ENCODE measurements at places on chromosomes 2 and 18. TPM values are rescaled to one million over a fixed set of nuclear protein-coding genes. Genes with fewer than 3 reads are reported as not detected.

DNA sequence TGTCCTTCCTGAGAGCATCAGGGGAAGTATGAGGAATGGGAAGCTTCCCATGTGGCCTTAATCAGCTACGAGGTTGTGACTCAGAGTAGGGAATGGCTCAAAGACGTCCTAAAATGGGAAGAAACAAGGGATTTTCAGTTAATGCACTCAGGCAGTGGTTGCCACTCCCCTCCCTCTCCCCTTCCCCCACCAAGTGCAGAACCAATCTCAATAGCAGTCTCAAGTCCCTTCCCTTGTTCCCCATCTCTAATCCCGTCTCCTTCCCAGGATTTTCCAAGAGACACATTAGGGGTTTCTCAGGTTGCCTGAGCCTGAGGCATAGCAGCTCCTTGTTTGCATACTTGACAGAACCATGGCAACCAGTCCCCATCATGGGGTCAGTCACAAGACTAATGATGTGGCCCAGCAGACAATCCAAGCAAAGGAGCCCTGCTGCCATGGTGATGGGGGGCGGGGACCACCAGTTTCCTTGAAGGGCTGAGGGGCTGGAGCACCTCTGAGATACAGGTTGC, 18.2 kb upstream of the RESP18 start:
- ATAC-seq = no peak

Gene CGREF1
- total RNA-seq = not detected

GRCh38 chr2:57022496-57022895, 838.7 kb downstream of the CCDC85A start:
- ATAC-seq = no peak

Gene IL36A
- 9.1 TPM for total RNA-seq

- no peak for ATAC-seq
These were observed 66.5 kb downstream of the EVA1A start for GRCh38 chr2:75494137-75494769.

- ATAC-seq = no peak
These were observed 14.7 kb downstream of the SOX11 start for GRCh38 chr2:5706717-5707455.

Gene DSC3
- 0.40 TPM for total RNA-seq

DNA sequence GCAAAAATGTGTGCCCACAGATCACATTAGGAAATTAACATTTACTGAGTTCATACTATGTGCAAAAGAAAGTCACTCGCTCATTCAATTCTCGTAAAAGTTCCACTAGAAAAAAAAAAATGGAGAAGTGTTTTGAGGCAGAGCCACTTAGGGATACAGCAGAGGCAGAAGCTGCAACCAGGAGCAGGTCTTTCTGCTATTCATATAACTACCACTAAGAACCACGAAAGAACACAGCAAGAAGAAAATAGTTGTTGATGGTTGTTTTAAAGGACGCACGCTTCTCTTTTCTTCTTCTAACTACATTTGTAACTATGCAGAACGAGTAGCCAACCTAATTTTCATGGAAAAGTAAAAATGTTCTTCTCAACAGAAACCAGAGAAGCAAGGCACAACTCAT, 45.0 kb downstream of the ROCK2 start:
- no peak for ATAC-seq

DNA sequence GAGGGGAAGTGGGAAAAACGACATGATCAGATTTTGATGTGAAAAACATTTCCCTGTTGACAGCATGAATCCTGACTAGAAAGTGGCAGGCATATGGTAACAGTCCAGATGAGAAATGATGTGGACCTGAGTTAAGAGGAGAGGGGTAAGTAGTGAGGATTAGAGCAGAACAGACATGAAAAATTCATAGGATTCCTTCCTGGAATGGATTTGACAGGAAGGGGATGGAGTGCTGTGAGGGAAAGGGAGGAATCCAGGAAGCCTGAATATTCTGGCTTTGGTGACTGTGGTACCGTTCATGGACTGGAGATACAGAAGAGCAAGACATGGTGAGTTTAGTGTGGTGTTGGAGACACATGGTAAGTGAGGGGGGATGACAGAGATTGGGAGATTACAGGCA, 115.4 kb downstream of the TMEM131 start:
- ATAC-seq = no peak

DNA sequence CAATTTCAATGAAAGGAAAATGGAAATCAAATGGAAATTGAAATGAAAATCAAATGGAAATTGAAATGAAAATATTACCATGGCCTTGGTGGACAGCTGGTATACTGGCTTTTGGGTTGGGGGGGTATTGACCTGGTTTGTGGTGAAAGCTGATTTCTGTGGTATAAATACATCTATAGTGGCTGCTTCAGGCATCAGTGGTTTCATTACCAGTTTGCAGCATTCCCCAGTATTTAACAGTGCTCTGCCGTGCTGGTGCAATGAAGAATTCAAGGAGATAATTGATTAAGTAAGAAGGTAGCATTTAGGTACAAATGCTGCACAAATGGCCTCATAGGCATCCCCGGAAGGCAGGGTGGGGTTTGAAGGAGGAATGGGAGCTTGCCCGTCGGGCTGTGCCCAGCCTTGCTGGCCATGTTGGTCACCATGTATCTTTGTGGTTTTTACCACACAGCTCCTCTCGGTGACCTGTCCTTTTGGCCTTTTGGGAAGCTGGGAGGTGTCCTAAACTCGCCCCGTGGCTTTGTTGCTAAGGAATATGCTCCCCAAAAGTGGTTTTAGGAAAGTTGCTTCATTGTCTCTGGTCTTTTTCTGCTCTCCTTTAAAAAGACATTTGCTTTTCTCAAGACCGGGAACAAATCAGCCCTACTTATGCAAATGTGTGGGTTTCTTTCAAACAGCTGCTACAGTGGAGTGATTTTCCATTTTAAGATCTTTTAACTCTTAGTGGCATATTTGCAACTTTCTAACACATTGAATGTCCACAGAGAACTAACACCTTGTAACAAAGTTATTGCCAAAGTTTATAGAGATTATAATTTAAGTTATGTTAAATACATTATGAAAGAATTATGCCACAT, 28.6 kb downstream of the SNTG2 start:
- no peak for ATAC-seq

Gene RIT2
- not detected for total RNA-seq

- peak; percentile 48 for ATAC-seq
These were observed 182.5 kb upstream of the OSR1 start for GRCh38 chr2:19540739-19541525.

- no peak for ATAC-seq
These were observed 11.6 kb downstream of the ECEL1 start for GRCh38 chr2:232476045-232476444.

DNA sequence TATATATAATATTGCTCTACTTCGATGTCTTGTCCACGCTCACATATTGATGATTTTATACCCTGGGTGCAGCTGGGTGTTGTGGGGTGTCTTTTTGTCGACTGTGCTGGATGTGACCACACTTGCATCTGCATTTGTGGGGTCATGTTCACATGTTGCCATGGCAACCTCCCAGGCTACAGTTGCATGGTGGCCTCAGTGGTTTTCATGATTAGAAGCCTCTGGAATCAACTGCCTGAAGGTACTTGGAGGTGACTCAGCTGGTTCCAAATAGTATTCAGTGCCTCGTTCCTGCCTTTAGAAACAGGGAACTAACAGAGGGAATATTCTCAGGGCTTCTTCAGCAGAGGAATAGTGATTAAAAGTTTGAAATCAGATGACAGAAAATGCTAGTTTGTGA, 166.3 kb upstream of the NYAP2 start:
- no peak for ATAC-seq

Gene SCYGR4
- not detected for total RNA-seq

Gene TRIM43
- not detected for total RNA-seq

DNA sequence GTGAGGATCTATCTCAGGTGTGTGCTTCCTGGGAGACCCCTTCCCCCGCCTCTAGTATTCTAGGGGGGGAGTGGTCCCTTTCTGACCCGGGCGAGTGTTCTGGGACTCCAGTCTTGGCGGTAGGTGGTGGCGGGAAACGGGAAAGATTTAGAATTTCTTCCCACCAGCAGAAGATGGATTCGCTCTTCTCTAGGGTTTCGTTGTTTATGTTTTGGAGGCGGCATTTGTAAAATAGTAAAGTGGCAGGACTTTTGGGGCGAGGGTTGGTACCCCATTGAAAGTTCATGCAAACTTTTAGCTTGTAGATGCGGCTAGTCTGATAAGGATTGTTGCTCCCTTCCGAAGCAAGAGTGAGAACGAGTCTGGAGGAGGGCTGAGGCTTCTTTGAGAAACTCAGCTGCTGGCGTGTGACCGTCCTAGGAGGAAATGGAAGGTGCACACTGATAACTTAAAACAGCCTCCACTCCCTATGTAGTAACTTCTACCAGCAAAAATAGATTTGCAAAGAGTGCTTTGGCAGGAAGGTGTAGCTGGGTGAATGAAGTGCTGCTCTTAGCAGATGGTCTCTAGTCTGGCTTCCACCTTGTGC, 412 bp downstream of the GPD2 start:
- no peak for ATAC-seq

DNA sequence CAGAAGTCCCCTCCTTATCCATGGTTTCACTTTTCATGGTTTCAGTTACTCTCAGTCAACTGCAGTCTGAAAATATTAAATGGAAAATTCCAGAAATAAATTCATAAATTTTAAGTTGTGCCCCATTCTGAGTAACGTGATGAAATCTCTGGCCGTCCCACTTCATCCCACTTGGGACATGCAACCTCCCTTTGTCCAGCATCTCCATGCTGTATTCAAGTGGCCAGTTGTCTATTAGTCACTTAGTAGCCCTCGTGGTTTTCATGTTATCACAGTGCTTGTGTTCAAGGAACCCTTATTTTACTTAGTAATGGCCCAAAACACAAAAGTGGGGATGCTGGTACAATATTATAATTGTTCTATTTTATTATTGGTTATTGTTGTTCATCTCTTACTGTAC, 18.0 kb upstream of the DAPL1 start:
- no peak for ATAC-seq

- ATAC-seq = no peak
These were observed 304.0 kb downstream of the LPIN1 start for GRCh38 chr2:12050396-12050795.

Gene GPR45
- not detected for total RNA-seq

- no peak for ATAC-seq
These were observed 43.2 kb downstream of the CYB5A start for GRCh38 chr18:74248595-74248994.

Gene RGPD3
- total RNA-seq = 0.77 TPM

- ATAC-seq = no peak
These were observed 4.5 kb upstream of the BCL2L11 start for GRCh38 chr2:111116011-111116746.

DNA sequence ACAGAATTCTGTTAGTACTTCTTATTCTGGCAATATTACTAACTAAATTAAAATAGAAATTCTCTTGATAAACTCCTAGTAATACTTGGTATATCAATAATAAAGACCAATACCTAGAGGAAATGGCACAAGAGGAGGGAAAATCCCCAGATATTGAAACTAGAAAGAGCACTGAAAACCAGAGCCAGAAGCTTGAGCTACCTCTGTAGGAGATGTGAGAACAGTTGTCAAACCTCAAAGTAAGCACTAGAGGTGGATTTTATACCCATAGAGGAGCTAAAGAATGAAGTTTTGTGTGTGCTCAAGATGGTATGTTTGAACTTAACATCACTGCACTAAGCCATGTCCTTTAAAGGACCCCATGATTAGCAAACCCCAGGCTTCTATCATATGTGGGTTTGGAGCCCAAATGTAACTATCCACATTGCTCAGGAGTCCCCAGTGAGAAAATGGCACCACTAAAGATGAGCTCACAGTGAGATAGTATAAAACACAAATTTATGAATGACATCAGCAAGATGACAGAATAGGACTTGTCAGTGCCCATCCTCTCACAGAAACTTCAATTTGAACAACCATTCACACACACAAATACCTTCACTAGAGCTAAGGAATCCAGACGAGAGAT, 122.1 kb downstream of the PKP4 start:
- no peak for ATAC-seq

Gene INSIG2
- total RNA-seq = 16.2 TPM

GRCh38 chr2:229728370-229728769, 14.0 kb upstream of the DNER start:
- no peak for ATAC-seq

DNA sequence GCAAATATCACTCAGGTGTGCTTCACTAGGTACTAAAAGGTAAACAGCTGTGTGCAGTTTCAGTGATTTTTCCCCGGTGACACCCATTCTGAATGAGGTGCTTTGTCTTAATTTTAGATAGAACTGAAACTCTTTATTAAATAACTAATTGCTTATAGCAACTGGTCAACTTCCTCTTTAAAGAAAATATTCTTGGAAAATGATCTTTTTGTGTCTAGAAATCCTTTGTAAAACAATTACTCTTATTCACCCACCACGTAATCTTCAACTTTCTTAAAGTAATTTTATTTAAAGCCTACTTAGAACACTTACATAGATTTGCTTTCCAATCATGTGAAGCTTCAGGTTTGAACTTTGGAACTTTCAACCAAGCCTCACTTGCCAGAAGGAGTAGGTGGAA, 57.9 kb upstream of the RMDN2 start:
- no peak for ATAC-seq

- ATAC-seq = no peak
These were observed 555.2 kb downstream of the DCDC2C start for GRCh38 chr2:4258563-4258962.

GRCh38 chr2:80643598-80643997, 339.0 kb upstream of the LRRTM1 start:
- no peak for ATAC-seq

DNA sequence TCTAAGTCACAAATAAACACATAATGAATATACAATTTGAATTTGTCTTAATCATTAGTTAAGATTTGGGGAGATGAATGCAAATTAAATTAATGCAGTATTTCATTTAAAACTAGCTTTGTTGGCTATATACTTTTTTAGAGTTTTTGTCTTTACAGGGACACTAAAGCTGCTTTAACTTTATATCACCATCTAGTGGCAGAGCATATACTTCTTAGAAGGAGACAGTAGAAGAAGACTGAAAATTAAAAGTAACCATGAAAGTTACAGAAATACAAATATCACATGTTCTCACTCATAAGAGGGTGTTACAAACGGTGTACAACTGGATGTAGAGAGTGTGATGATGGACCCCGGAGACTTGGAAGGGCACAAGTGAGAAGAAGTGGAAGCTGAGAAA, 268.3 kb upstream of the NETO1 start:
- no peak for ATAC-seq

Gene SETBP1
- 42.5 TPM for total RNA-seq

Gene LRRC30
- total RNA-seq = not detected

Gene C2orf15
- total RNA-seq = not detected

GRCh38 chr18:68301441-68301840, 413.5 kb downstream of the TMX3 start:
- ATAC-seq = no peak

Gene SLC40A1
- 96.3 TPM for total RNA-seq

DNA sequence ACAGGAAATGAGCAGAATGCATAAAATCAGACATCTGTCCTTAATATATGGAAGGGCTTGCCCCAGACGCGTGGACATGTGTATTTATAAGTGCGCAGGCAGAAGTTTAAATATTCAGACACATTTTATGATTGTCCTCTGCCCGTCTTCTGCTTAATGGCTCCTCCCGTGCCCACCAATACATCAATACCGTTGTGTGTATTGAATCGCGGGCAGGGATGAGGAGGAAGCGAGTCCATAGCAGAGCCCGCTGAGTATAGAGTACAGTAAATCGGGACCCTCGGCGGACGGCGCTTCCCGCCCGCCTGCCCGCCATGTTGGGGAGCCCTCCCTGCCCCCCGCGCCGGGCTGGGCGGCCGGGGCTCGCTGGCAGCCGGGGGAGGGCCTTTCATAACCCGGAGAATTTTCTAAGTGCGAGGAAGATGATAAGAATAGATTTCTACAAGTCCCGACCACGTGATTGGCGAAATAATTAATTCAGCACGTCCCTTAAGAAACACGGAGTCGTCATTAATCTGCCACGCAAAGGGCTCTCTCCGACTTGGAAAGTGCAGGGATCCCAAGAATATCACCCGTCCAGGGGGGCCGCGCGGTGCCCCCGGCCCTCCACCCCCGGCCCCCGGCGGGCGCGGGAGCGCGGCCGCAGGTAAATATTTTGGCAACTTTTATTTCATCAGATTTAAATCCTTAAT, at the start of gene HOXD3:
TSS of gene HOXD3 (plus strand) at position 501 of the 692 bp plus-strand sequence. CDS start 11,808 bp downstream, outside the sequence.
- no peak for ATAC-seq

Measured in gastroesophageal sphincter (tissue), 4 donors.